ENCODE measurements at places on chromosomes 7 and 10.

DNA sequence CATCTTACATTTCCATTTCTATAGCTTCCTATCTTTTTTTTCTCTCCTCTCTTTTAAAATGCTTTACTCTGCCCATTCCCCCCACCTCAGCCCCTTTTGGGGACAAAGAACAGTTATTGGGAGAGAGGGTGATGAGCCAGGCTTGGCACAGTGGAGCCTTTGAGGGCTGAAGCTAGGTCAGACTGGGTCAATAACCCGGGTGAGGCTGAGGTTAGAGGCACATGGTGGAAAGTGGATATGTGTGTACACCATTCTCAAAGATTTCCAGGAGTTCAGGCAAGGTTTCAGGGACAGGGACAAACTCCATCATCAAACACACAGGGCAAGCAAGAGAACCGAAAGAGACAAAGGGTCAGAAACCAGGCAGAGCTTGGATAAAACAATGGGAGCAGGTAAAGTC is 11.5 kb downstream of the ABCB4 start:
- DNase-seq: no peak

- DNase-seq: no peak
Measured at GRCh38 chr7:96355990-96356506, 34.1 kb upstream of the SLC25A13 start.

DNA sequence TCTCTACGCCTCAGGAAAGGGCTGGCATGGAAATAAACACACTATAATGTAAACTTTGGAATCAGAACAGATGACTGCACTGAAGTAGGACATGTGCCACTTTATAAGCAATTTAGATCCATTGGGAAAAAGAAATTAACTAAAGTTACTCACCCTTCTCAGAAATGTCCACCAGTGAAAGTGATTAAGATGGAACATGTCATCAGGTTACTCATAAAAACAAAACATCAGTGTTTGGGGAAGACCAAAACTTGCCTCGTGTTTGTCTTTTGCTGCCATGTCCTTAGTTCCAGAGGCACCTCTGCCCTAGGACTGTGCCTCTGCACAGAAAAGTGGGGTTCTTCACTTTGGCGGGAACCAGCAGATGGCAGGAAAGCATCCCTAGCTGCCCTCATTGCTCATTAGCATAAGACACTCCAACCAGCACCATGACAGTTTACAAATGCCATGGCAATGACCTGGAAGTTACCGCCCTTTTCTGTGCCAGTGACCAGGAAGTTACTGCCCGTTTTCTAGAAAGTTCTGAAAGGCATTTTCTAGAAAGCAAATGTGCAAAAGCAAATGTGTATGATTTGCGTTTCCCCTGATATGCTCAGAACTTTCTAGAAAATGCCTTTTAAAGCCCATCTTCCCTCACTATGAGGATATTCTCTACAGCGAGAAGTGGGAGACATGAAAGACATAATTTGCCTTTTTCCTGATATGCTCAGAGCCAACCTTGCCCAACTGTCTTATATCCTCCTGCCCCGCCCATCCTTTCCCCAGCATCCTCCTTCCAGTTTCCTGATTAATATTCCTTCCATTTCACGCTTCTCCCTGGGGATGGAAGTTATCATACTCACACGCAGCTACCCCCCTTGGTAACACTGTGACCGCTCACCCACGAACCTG is 258.2 kb downstream of the USP6NL start:
- no peak for DNase-seq

- DNase-seq: no peak
Measured at GRCh38 chr10:29387269-29387668, 98.4 kb downstream of the LYZL1 start.

DNA sequence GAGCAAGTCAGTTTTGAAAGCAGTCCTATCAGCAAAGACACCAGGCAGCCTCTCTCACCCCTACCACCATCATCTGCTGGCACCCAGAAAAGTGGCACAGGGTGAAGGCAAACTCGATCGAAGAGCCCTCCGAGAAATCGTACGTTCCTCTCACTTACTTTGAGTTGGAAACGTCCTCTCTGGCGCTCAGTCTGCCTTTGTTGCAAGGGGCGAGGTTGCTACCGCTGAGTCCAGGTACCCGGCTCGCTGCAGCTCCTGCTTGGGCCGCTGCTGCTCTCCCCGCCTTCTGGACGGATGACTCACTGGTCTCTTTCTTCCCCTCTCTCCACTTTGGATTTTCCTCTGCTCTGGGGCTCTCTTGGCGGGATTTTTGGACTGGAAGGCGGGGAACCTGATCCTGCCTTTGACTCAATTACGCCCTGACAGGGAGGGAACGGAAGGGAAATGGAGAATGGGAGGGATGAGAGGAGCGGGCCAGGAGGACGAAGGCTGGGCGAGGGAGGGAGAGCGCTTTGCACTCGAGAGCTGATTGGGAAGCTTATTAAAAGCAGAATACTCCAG is at the start of gene PTN:
PTN (minus strand) TSS at position 453 of the 561 bp plus-strand sequence. CDS start 88,760 bp downstream, outside the sequence.
- DNase-seq: no peak
